ENCODE measurements at places on chromosomes 5 and 9. TPM values are rescaled to one million over a fixed set of nuclear protein-coding genes. Genes with fewer than 3 reads are reported as not detected.

HTR1A gene
- polyA plus RNA-seq, result 6.5 TPM

ECSCR gene
- 4.9 TPM for polyA plus RNA-seq

GRCh38 chr9:94173632-94174031 is 85.5 kb upstream of the ZNF169 start:
- peaks cover 26% of the 10 kb centered on the region for H3K36me3 ChIP-seq
- H3K4me3 ChIP-seq, result no peak overlapping the region
- DNase-seq, result no peak
- H3K27ac ChIP-seq, result no peak overlapping the region

- no peak overlapping the region for H3K4me3 ChIP-seq
- H3K36me3 ChIP-seq, result no peaks in the 10 kb centered on the region
- no peaks in the 10 kb centered on the region for H3K4me1 ChIP-seq
- H3K27ac ChIP-seq, result no peak overlapping the region
Observed at GRCh38 chr9:98565152-98566135, 143.3 kb downstream of the GABBR2 start.

DNA sequence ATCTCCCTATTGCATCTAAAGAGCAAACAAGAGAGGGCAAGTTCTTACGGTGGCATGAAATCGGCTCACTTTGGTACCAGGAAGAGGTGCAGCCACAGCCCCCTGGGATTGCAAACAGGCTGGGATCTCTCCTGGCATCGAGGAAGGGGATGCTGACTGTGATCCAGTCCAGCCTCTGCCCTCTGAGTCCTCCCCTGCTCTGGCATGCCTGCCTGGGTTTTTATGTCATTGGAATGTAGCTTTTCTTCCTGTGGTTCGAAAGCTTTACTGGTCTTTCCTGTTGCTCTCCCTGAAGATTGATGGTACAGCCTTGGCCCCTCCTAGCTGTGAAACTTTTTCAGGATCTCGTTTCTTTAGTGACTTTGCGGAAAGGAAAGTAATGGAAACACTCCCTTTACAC is 6.6 kb downstream of the SLC46A2 start:
- no peaks in the 10 kb centered on the region for H3K36me3 ChIP-seq
- no peak overlapping the region for H3K4me3 ChIP-seq
- H3K4me1 ChIP-seq, result no peaks in the 10 kb centered on the region
- DNase-seq, result no peak
- no peak overlapping the region for H3K27ac ChIP-seq

Measured in H1 (cell line).